Large intestine (tissue), 12 donors: ENCODE measurements at places on chromosomes 2 and 18.

- no peak for DNase-seq
Observed at GRCh38 chr18:37322492-37323035, 243.0 kb downstream of the CELF4 start.

- peak; percentile 20 for DNase-seq
Observed at GRCh38 chr18:23053776-23054457, 81.4 kb upstream of the CABLES1 start.

DNA sequence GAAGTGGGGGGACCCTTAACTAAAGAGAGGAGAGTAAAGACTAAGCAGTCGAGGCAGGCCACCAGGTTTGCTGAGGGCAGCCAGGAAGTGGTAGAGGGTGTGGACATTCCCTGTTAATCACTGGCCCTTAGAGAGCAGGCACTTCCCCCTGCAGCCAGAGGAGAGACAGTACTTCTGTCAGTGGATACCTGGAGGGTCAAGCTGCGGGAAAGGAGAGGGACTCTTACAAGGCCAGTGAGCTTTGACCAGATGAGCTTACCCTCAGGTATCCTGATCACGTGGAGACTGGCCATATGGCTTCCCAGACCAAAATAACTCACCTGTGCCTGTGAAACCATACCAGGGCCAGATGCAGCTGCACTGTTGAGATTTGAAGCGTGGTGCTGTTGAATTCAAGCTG, 28.6 kb downstream of the ITGA6 start:
- DNase-seq: peak; percentile 51

GRCh38 chr18:12543697-12544096, 114.2 kb downstream of the SPIRE1 start:
- DNase-seq: no peak

DNA sequence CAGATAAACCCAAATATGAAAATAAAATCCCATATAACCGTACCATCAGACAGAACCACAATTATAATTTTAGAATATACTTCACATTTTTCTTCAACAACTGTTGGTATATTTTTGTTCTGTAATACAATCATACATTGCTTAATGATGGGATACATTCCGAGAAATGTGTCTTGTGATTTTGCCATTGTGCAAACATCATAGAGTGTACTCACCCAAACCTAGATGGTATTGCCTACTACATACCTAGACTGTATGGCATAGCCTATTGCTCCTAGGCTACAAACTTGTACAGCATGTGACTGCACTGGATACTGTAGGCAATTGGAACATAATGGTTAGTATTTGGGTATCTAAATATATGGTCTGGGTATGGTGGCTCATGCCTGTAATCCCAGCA, 30.6 kb downstream of the MAPRE3 start:
- no peak for DNase-seq

- DNase-seq: no peak
Observed at GRCh38 chr2:105853354-105854088, 108.8 kb downstream of the NCK2 start.

DNA sequence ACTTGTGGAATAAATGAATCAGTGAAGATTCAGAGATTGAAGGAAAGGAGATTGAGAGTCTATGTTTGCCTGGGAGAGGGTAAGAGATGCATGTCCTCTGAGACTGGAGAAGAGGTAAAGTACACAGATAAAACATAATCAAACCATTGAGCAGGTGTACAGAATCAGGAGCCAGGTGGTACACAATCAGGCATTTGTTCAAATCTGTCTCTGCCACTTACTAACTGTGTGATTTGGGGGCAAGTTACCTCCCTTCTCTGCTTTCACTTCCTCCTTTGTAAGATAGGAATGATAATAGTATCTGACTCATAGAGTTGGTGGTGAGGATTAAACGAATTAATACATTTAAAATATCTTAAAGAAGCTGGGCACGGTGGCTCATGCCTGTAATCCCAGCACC, 94.0 kb downstream of the CDK15 start:
- peak; percentile 48 for DNase-seq

GRCh38 chr18:75158465-75159237, 50.3 kb downstream of the PTGR3 start:
- no peak for DNase-seq

DNA sequence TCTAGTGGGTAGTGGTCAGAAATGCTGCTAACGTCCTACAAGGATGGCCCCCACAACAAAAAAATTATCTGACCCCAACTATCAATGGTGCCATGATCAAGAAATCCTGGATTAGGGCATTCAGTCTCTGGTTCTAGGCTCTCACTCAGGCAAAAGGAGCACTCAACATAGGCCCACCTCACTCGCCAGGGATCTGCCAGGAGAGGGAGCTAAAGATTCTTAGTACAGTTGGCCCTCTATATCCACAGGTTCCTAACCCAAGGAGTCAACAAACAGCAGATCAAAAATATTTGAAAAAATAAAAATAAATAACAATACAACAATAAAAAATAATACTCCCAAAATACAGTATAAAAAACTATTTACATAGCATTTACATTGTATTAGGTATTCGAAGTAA, 10.0 kb downstream of the SLC4A5 start:
- DNase-seq: peak; percentile 14

- DNase-seq: no peak
Observed at GRCh38 chr18:46163091-46163490, 58.9 kb downstream of the HAUS1 start.

- DNase-seq: no peak
Observed at GRCh38 chr2:192960945-192961344, 766.2 kb upstream of the TMEFF2 start.

DNA sequence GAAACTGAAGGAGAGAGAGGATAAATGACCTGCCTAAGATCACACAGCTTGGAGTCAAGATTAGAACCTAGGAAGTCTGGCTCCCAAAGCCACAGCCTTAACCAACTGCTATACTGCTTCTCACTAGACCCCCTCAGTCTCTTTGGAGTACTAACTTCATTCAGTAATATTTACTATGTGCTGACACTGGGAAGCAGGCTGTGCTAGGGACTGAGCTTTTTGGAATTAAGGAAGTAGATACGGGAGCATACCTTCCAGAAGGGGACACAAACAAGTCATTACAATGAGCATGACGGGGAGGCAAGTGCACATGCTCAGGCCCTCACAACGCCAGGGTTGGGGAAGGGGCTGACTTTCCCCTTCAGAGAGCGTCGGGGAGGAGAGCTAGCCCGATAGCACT, 97.7 kb downstream of the INO80D start:
- DNase-seq: no peak

- DNase-seq: no peak
Observed at GRCh38 chr18:71116535-71116934, 827.7 kb downstream of the SOCS6 start.

- DNase-seq: peak; percentile 71
Observed at GRCh38 chr2:127086990-127087790, 19.8 kb downstream of the BIN1 start.

GRCh38 chr2:218889937-218890336, 9.3 kb downstream of the WNT10A start:
- no peak for DNase-seq

GRCh38 chr2:112920923-112921532, 10.1 kb downstream of the IL37 start:
- no peak for DNase-seq
